Fibroblast of lung (primary cell): ENCODE measurements at places on chromosomes 5 and 9.

- no peak for DNase-seq
These were observed 67.5 kb downstream of the HSPA4 start for GRCh38 chr5:133119233-133119711.

- no peak for DNase-seq
These were observed 116.0 kb downstream of the GOLPH3 start for GRCh38 chr5:32058101-32058500.

DNA sequence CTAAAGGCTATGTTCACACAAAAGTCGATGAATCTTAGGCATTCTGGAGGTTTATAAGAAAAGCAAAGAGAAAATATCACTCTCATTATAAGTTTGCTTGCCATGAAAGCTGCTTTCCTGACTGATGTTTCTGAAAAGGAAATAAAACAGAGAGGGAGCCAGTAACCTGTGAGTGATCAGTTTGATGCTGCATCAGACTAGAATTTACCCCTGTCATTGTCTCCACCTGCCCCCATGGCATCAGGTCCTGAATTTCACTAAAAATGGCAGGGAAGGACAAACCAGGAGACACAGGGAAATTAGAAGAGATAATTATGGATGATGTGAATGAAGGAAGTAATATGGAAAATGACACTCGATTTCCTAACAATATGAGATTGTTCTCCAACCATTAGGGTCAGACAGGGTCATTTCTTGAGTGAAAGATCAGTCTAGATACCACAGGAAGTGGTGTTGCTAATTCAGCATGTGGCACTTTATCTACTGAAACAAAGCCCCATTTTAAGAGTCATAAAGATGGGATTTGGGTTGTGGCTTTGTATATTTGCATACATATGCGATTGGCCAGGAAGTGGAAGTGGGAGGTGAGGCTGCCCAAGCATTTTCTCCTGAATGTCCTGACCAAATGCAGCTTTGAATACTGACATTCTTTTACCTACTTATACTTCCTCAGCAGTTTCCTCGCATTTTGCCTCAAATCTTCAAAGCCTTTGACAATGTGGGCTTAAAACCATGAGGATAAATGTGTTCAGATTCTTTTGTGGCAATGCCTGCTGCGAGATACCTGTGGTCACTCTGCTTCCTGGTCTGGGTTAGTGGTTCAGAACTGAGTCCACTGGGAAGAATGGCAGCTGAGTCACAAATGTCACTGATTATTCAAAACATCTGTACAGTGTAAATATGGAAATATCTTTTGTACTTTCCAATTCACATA, 29.7 kb downstream of the MEGF10 start:
- no peak for DNase-seq

- DNase-seq, result no peak
These were observed 12.0 kb upstream of the NKX2-5 start for GRCh38 chr5:173247041-173247440.
